ENCODE measurements at places on chromosomes 7 and 10.

DNA sequence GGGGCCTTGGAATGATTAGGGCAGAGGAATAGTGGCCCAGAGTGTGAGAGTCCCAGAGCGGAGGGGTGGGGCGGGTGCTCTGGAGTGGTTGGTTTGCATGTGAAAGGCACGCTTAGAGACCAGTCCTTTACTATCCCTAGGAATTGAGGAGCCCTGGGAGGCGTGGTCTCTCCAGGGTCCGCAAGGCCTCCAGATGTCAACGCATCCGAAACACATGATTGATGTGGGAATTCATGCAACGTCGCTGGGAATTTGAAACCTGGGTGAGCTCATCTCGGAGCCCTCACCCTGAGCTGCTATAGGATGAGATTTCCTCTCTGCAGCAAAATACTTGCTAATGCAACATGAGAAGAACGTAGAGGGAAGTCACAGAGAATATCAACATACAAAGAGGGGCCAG is 51.2 kb downstream of the NPTX2 start:
- DNase-seq = no peak

DNA sequence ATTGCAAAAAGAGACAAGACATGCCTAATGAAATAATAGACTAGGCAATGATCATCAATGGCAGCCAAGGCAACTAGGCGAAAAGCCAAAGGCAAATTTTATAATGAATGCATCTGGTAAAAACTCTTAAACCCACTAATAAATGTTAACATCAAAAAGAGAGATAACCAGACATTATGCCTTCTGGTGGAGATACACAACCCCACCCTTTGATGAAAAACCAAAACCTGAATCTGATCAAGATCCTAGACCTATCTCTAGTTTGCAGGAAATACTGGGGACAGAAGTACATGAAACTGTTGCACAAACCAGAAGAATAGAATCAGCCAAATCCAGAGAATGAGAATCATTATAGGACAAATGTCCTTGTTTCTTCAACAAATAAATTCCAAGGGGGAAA is 22.0 kb upstream of the GSAP start:
- no peak for DNase-seq

GRCh38 chr10:78974617-78975317 is 94.0 kb upstream of the ZMIZ1 start:
- peak; percentile 62 for DNase-seq

GRCh38 chr10:110392868-110393740 is 88.4 kb upstream of the SMNDC1 start:
- no peak for DNase-seq

GRCh38 chr7:116399819-116400218 is 99.7 kb upstream of the CAV2 start:
- no peak for DNase-seq

- no peak for DNase-seq
Measured at GRCh38 chr7:17131060-17131345, 167.4 kb upstream of the AHR start.

DNA sequence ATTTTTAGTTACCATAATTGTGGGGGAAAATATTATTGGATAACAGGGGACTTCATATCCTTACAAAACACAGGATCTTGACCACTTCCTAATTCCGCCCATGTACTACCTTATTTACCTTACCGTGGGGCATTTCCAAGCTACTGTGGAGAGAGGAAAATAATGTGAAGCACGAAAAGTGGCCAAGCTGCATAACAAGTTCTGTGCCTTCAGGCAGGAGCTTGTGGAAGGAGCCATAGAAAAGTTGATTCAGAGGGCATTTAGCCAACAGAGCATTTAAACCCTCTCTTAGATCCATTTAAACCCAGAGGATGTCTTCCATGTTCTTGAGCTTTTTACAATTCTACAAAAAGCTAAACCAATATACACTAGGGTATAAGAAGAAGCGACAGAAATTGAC is 41.6 kb downstream of the DNAJB9 start:
- DNase-seq = no peak

All from GM10248 (cell line).